ENCODE measurements at places on chromosomes 5 and 9.

DNA sequence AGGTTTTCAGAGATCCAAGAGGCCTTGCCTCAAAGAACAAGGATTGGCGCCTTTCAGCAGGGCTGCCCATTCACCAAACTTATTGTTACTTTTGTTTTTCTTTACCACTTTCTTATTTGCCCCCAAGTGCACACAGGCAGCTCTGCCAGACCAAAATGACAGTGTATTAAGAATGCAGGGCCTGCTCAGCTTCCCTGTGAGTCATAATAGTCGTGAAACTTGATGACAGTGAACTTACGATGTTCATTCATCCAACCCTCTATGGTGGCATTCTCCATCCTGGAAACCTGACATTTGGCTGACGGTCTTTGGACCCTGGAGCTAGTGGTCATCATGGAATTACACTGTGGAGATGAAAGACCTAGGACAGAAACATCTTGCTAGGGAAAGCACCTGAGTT lies 44.3 kb downstream of the UBE2QL1 start:
- DNase-seq, result no peak

DNA sequence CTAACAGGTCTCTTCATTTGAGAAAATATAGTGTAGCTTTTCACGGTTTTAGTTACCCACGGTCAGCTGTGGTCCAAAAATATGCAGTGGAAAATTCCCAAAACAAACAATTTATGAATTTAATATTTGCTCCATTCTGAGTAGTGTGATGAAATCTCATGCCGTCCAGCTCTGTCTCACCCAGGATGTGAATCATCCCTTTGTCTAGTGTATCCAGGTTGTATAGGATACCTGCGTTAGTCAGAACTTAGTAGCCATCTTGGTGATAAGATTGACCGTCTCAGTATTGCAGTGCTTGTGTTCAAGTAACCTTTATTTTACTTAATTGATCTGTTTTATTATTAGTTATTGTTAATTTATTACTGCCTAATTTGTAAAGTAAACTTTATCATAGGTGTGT lies 41.1 kb downstream of the NDUFS4 start:
- DNase-seq, result no peak

DNA sequence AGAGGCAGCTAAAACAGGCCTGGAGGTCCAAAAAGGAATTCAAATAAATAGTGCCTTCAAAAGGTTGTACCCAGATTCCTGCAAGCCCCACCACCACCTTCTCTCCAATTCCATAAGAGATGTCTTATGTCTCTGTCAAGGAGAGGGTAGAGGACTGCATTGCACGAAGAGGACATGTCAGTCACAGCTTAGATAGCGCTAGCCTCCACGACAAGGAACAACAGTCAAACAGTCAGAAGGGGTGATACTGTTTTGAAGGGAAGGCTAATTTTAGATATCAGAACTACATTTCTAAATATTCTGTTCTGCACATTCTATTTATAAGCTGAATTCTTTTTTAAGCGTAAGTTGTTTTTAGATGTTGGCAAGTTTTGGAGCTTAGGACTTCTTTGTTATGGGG lies 34.2 kb downstream of the PLAC8L1 start:
- no peak for DNase-seq

- no peak for DNase-seq
Measured at GRCh38 chr9:126533926-126534310, 79.8 kb upstream of the LMX1B start.

DNA sequence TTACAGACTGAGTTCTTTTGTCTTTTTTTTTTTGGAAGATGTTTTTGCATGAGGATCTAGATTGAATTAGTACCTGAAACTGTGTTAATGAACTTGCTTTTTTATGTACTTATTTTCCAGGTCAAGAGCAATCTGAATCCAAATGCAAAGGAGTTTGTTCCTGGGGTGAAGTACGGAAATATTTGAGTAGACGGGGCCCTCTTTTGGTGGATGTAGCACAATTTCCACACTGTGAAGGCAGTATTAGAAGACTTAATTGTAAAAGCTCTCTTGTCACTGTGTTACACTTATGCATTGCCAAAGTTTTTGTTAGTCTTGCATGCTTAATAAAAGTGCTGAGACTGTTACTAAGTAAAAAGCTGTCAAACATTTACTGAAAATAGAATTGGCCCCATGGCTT lies 14.5 kb downstream of the SLC23A1 start:
- DNase-seq, result no peak

DNA sequence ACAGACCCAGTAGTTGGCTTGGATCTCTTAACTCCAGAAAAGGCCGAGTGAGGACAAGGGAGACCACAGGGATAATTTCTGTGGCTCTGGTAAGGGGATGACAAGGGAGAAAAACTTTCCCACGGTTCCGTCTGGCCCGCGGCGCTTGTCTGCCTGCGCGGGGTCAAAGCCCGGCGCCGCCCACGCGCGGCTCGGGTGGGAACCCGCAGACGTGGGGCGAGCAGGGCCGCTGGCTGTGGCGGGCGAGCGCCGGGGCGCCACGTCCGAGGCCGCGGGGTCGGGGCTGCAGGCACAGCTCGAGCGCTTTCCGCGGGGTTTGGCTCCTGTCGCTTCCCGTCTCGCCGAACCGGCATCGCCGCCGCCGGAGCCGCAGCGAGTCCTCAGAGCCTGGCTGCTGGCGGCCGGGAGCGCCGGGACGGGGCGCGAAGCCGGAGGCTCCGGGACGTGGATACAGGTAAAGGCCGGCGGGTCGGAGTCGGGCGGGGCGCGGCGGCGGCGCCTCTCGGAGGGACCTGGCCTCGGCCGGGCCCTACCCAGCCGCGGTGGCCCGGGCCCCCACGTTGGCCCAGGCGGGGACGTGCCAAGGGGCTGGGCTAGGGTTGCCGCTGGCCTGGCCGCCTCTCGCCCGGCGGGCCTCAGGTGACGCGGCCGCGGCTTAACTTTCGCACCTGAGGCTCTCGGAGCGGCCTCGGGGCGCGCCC lies at the start of gene RNF180:
Gene RNF180 (plus strand): TSS at position 344 of the 701 bp plus-strand sequence. CDS start 34,965 bp downstream, outside the sequence.
- peak; percentile 33 for DNase-seq

- no peak for DNase-seq
Measured at GRCh38 chr5:109695005-109695926, 5.5 kb downstream of the MAN2A1 start.

DNA sequence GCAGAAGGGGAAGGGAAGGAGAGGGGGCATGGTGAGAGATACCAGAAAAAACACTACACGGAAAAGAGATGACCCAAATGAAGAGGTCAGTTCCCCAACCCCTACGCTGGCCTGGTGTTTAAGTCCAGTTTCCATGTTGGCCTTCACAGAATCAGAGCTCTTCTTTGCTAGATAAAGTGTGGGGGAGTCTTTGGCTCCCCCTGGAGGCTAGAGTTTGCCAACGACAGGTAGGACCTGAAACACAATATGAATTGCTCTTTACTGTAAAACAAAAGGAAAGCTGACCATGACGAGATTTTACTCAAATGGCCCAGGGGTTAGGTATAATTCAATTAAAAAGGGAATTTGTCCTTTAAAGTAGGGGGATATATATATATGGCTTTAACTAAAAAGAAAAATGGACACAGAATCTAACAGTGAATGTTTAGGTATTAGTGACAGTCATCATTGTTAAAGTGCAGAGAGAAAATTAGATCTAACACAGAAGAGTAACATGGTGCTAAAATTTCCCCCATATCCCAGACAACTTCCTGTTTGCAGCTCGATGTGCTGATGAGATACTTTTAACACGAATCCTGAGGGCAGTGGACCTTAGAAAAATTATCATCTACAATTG lies 92.0 kb downstream of the SV2C start:
- peak; percentile 71 for DNase-seq

DNA sequence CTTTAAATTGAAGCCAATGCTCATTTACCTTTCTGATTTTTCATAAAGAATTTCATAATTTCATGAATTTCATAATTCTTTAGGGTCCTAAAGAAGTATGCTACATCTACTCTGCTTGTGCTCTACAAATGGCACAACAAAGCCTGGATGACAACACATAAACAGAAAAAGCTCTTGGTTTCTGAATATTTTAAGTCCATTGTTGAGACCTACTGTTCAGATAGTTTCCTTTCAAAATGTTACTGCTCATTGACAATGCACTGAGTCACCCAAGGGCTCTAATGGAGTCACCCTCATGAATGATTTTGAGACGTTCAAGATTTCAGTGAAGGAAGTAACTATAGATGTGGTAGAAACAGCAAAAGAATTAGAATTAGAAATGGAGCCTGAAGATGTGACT lies 74.1 kb downstream of the SLCO4C1 start:
- DNase-seq, result no peak

DNA sequence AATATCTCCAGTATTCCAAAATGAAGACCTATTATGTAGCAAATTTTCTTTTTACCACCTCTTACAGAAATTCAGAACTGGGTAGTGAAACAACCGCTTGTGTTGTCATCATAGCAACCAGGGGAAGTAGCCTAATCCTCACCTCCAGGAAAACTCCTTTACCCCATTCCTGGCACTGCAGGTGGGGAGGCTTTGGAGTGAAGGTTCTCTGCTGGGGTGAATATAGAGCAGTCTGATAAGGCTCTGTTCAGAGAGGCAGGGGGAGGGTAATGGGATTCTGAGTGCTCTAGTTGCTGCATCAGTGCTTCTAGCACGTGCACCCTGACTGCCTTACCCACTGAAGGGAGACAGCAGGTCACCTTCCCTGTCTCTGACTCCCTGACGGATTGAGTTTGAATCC lies 116.2 kb downstream of the MAN2A1 start:
- no peak for DNase-seq

GRCh38 chr9:128175726-128176125 lies 15.6 kb downstream of the CIZ1 start:
- DNase-seq, result no peak

DNA sequence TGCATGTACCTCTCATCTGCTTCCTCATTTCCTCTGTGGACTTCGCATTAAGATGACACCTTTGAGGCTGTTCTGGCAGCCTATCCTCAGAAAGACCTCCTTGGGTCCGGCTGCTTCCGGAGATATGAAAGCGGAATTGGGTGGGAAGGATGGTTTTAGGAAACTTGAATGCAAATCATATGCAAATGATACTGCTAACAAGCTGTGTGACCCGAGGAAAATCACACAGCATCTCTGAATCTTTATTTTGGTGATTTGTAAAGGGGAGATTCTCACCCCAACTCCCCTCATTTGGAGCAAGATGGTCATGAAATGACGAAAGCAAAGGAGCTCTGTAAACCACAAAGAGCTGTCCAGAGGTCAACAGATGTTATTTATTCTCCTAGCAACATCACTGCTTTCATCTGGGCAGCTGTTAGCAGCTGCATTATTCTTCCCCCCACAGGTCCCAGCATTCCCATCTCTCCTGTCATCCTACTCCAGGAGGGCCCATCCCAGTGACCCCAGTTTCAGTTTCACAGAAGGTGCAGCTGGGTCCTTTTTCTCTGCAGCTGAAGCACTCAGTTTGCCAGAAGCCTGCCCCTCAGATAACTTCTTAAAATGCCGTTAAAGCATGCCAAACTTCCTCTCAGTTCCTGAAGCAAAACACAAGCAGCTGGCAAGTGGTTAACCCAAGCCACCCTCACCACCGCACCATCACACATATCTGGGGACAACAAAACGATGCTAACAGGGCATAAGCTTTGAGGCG lies 269.5 kb downstream of the SEC61B start:
- DNase-seq, result no peak

- DNase-seq, result peak; percentile 81
Measured at GRCh38 chr9:126705767-126706697, 92.3 kb downstream of the LMX1B start.

DNA sequence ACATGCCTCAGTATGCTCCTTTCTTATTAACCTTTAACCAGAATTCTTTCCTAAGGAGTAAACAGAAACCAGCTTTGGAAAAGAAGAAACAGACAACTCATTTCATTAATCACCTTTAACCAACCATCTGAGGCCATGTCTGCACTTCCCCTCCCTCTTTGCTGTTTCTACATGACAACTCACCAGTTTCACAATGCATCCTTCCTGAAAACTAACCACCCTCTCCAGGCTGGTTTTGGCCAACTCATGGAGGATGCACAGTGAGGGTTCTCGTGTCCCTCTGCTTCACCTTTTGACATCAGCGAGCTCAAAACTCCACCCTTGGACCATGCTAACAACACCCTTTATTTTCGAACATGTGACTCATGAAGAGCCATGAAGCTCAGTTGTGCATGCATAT lies 244.1 kb downstream of the ELAVL2 start:
- no peak for DNase-seq

DNA sequence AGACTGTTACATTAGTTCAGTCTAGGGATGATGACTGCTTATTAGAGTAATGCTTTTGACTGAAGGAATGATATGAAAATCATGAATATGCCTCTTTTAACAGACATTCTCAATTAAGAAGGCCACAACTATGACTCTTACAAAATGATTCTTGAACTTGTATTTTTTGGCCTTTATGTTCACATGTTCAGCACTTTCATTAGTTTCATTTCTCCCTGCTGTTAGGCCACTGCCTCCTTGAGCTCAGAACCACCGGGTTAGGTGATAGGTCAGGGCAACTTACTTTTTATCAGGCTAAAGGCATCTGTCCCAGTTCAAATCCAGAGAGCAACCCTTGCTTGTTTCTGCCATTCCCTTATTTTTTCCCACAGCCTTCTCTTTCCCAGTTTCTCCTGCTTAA lies 235.2 kb upstream of the ELL2 start:
- DNase-seq, result no peak

DNA sequence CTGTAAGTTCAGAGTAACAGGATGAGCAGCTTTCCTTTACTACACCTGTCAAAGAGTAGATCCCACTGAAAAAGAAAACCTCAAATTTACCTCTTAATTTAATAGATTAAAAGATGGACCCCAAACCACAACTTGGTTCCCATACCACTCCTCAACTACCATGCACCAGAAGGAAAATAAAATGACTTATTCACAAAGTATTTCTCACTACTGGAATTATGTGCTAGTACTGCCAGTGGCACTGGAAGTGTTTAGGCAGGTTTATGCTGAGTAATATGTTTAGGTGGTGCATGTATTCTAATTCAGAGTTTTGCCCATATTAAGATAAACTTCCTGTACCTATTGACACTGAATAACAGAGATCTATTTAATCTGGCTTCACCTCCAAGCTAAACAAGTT lies 6.6 kb downstream of the PLK2 start:
- DNase-seq, result no peak

- peak; percentile 73 for DNase-seq
Measured at GRCh38 chr9:113957821-113958341, 81.8 kb downstream of the ZNF618 start.

DNA sequence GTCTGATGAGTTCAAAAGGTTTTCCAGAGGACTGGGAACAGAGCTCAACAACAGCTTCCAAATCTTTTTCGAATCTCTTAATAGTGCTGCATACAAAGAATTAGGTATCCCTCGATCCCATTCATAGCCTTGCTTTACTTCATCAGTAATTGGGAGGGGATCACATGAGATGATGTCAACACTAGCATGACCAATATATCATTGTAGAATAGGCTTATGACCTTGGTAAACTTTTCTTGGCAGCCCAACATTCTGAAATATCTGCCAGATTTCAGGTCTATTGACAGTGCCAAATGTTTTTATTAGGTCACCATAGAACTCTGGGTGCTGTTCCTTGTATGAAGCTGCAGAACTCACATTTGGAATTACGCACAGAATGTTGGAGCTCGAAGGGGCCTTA lies 228.9 kb downstream of the FGF10 start:
- no peak for DNase-seq

DNA sequence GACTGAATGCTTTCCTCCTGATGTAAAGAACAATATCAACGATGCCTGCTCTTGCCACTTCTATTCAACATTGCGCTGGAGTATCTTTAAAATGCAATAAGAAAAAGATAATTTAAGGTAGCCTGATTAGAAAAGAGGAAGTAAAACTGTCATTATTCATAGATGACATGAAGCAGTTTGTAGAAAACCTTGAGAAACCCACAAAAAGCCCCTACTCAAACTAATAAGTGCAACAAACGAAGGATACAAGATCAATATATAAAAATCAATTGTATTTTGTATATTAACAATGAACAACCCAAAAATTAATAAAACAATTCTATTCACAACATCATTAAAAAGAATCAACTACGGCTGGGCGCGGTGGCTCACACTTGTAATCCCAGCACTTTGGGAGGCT lies 76.4 kb upstream of the CKMT2 start:
- no peak for DNase-seq
